ENCODE measurements at places on chromosomes 6 and 20. TPM values are rescaled to one million over a fixed set of nuclear protein-coding genes. Genes with fewer than 3 reads are reported as not detected.
A peak's percentile ranks its signal among the peaks of the same experiment; 100 is the strongest.

GRCh38 chr6:118171852-118172251 is 264.8 kb downstream of the SLC35F1 start:
- DNase-seq = no peak

- DNase-seq = no peak
Measured at GRCh38 chr6:96900873-96901272, 3.2 kb upstream of the NDUFAF4 start.

NEDD9 gene
- total RNA-seq = 34.6 TPM

GRCh38 chr20:35665949-35666288 is 1.2 kb upstream of the CPNE1 start:
- no peak for DNase-seq

DNA sequence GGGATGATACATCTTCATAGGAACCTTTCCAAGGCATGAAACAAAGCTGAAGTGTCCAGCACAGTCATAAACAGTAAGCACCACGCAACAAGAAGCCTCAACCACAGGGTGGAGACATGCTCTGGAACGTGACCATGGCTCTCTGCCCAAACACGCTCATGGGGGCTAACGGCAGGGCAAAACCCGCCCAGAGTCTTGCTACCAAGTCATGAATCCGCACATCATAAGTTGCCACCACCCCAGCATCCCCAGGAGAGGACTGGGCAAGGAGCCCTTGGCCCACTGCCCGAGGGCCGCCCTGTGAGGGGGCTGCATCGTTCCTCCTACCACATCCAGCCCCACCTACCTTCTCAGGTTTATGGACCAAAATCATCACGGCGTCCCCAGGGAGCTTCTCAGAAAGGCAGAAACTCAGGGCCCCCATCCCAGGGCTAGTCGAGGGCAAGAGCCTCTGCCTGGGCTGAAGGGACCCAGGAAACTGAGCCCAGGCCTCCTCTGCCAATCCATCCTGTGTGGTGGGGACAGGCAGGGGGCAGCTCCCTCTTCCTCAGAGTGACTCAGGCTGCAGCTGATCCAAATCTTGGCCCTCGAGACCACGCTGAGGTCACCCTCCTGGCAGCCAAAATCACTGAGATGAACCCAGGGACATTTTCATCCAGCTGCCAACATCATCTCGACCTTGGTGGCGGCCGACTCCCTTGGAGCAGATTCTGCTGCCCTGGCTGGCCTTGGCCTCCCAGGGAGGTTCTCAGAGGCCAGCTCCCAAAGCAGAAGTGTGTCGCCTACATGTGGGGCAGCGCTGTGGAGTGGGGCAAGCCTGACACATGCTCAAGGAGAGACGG is 42.6 kb downstream of the BMP7 start:
- DNase-seq = peak; percentile 21

NKAPL gene
- 0.55 TPM for total RNA-seq

DNA sequence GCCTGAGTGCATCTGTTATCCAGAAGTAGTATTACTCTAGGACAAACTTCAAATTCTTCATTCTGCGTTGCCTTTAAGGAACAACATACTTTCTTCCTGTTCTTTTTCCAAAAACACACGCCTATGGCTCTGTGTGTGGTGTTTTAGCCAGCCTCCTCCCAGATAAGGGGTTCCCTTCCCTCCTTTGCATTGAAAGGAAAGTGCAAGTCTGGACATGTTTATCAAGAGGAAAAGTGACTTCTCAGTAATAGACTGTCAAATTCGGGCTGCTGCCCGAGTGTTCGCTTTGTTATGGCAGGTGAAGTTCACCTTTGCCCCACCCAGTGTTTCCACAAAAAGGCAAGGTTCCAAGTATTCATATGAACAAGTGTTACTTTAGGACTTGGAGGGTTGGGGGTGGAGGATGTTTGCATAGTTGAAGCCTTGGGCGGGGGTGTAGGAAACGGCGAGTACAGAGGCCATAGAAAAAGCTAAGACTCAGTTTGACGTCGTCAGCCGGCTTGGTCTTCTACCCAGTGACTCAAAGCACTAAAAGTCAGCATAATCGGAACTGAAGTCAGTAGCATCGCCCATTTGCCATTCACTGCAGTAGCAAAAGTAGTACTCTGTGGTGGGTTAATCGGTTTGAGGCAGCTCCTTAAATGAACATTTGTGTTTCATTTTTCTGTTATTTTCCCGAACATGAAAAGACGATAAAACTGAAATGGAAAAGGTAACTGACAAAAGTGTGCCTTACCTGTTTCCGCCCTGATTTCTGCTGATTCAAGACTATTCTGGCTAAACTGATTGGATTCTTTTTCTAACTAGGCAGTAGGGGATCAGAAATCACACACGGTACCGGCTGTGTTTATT is 12.5 kb downstream of the PRDM1 start:
- peak; percentile 86 for DNase-seq

SMIM26 gene
- 4.8 TPM for total RNA-seq

C6orf89 gene
- 34.8 TPM for total RNA-seq

DNA sequence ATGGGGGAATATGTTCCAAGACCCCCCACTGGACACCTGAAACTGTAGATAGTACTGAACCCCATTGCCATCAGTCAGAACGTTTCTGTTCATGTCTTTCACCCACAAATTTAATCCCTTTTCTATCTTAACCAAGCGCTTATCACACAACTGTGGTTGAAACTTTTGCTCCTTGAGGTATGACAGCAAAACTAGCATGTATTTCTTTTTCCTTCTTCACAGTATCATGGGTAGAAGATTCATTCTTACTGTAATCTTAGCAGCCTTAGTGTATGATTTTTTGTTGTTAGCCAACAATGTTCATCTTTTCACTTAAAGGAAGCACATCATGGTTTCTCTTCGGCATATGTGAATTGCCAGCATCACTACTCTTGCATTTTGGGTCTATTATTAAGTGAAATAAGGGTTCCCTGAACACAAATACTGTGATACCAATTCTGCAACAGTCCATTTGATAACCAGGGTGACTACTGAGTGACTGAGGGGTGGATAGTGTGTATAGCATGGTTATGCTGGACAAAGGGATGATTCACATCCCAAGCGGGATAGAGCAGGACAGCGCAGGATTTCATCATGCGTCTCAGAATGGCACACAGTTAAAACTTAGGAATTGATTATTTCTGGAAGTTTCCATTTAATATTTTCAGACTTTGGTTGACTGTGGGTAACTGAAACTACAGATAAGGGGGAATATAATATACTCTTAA is 41.8 kb downstream of the KCNS1 start:
- no peak for DNase-seq

DNA sequence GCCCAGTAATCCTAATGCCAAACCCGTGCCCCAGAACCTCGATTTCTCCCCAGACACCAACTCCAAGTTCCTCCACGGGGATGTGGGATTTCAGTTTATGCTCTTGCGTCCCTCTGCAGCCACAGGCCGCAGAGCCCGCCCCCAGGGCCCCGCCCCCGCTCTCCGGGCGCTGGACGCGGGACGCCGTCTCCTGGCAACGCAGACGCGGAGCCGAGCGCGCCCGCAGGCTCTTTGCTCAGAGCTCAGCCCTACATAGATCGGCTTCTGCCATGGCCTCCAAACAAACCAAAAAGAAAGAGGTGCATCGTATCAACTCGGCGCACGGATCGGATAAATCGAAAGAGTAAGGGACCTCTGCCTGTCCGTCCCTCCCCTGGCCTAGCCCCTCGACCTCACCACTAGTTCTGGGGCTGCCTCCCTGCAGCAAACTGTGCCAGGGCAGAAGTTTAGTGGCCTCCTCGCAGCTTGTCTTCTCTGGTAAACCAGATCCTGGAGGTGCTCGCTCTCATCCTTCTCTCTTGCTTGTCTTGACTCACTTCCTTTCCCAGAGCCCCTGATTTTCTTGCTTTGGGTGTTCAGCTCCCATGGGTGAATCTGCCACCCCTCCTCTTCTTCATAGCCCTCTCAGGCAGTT is at the start of gene ADGB:
Gene ADGB, plus strand, starts transcription at position 201 of the 634 bp plus-strand sequence. Its CDS starts 69 bp downstream, at position 270.
- peak; percentile 78 for DNase-seq

DNA sequence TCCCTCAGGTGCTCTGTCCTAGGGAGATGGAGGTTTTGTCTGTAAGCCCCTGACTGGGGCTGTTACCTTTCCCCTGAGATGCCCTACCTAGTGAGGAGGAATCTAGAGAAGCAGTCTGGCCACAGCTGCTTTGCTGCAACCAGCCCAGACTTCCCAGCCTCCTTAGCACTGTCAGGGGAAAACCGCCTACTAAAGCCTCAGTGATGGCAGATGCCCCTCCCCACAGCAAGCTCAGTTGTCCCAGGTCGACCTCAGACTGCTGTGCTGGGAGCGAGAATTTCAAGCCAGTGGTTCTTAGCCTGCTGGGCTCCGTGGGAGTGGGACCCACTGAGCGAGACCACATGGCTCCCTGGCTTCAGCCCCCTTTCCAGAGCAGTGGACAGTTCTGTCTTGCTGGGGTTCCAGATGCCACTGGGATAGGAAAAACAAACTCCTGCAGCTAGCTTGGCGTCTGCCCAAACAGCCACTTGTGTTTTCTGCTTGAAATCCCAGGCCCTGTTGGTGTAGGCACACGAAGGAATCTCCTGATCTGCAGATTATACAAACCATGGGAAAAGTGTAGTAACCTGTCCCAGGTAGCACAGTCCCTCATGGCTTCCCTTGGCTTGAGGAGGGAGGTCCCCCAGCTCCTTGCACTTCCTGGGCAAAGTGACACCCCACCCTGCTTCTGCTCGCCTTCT is 146.4 kb upstream of the PROKR2 start:
- no peak for DNase-seq

DNA sequence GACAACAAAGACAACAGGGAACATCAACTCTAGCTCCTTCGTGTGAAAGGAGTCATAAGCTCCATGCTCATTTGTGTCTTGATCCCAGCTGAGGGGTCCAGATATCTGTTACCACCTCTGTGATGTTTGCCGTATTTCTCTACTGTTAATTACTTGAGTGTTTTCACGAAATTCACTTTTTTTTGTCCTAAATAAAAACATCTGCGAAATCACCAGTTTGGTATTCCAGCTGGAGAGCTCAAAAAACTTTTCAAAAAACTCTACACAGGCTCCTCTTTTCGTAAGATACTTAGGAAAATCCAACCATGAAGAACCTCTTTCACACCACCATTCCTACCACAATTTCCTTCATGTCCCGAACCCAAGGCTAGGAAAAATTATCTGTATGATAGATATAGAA is 25.3 kb downstream of the TRAF3IP2 start:
- no peak for DNase-seq

DNA sequence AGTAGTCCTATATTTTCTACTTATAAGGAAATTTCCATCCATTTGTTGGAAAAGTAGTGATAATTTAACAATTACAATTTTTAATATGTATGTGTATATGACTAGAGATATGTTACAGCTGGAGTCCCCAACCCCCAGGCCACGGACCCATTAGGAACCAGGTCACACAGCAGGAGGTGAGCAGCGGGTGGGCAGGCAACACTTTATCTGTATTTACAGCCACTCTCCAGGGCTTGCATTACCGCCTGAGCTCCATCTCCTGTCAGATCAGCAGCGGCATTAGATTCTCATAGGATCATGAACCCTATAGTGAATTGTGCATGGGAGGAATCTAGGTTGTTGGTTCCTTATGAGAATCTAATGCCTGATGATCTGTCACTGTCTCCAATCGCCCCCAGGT is 46.8 kb downstream of the TRDN start:
- DNase-seq = no peak

DNA sequence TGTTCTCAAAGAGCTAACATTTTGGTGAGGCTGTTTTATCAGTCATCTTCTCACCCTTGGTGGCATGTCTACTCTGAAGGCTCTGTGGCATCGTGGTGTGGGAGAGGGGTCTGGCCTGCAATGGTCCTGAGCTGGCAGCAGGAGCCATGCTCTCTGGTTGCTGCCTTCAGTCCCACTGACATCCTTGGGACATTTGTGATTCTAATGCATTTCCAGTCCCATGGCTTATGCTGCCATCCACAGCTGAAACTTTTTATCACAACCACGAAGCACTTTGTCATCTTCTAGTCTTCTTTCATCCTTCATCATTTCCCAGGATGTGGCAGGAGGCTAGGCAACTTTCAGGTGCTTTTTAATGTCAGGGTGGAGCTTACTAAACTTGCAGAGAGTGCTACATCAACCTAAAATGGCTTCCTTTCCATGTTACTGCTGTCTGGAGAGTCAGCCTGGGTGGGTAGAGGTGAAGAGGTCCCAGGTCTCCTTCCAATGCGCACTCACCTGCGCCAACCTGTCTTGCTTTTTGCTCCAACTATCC is 77.1 kb downstream of the GPR63 start:
- no peak for DNase-seq

- no peak for DNase-seq
Measured at GRCh38 chr6:44859901-44860410, 468.2 kb upstream of the RUNX2 start.

- DNase-seq = no peak
Measured at GRCh38 chr6:121597654-121598053, 162.2 kb downstream of the GJA1 start.

HSPA12B gene
- 3.2 TPM for total RNA-seq

- no peak for DNase-seq
Measured at GRCh38 chr6:35492974-35493284, 4.0 kb downstream of the TEAD3 start.

SLC17A2 gene
- total RNA-seq = not detected

- DNase-seq = no peak
Measured at GRCh38 chr6:139530561-139530960, 156.1 kb upstream of the CITED2 start.

AAR2 gene
- total RNA-seq = 25.5 TPM

DNA sequence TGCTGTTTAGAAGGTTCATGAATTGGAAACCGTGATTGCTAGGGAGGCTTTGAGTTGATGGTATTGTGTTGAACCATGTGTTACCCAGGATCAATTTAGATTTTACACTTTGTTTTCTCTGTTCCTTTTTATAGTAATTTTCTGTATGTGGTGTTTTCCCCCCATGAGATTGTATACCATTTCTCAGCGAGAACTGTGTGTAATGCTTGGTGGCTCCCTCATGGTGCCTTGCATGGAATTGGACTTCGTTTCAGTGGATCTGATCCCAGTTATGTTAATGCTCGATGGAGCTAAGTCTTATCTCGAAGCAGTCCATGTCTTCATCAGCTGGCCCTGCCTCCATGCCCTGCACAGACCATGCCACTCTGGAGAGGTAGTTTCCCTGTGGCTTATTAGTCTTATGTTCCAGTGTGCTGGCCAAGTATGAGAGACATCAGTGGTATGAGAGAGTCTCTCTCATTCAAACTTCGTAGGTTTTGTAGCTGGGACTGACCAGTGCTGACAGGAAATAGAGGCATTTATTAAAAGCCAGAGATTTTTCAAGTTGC is 18.7 kb downstream of the PTPN1 start:
- no peak for DNase-seq

Data from transverse colon (tissue), 4 donors.